ENCODE measurements at places on chromosomes 1 and 21.

- DNase-seq = no peak
These were observed 103.2 kb downstream of the BEND5 start for GRCh38 chr1:48673332-48674105.

GRCh38 chr1:246583448-246584185 lies 17.4 kb downstream of the CNST start:
- no peak for DNase-seq

DNA sequence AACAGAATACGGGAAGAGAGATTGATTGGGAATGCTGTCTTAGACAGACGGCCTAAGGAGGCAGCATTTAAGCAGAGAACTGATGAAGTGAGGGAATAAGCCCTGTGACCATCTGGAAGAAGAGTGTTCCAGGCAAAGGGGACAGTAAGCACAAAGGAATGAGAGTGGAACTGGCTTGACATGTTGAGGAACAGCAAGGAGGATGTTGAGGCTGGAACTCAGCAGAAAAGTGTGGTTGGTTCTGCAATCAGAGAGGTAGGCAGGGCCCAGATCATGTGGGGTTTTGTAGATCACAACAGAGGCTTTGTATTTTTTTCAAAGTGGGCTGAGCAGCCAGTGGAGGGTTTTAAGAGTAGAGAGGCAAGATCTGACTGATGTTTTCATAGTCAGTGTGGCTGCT lies 157.4 kb downstream of the DNM3 start:
- peak; percentile 68 for DNase-seq

GRCh38 chr1:118999348-119000071 lies 11.4 kb upstream of the TBX15 start:
- DNase-seq = no peak

GRCh38 chr1:87730274-87731216 lies 401.9 kb downstream of the LMO4 start:
- no peak for DNase-seq

DNA sequence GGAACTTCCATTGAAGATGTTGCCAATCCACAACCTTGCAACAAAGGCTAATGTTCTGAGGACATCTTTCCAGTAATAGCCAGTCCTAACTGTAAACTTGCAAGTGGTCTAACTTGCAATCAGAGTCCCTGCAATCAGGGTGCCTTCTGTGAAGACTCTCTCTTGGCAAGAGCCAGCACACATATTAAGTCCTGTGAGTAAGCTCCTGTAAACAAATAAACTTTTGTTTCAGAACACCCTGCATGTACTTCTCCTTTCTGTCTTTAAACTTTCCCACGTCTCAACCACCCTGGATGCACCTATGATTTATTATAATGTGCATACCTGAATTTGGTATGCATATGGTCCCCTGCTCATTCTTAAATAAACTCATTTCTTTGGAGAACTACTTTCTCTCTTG lies 9.1 kb downstream of the GBP7 start:
- DNase-seq = no peak
